ENCODE measurements at places on chromosomes 3 and 15.

GRCh38 chr15:82980981-82981380, 5.0 kb upstream of the RAMAC start:
- no peak for DNase-seq

GRCh38 chr3:61628636-61629035, 67.3 kb downstream of the PTPRG start:
- DNase-seq, result no peak

DNA sequence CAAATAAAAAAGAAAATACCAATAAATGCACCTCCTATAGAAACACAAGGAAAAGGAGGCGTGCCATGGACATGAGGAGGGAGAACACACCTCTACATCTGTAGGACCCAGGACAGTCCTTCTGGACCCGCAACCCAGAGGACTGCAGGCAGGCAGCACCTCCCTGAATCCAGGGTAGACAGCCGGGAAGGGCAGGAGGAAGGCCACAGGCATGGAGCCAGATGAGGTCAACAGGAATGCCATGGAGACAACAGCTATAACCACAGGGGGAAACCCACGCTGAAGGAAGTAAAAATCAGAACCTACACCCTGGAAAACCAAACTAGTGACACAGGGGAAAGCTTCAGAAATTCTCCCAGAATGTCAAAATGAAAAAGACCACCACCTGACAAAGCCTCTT, 248.8 kb upstream of the NSMCE3 start:
- DNase-seq, result no peak

- no peak for DNase-seq
These were observed 13.9 kb upstream of the ZBBX start for GRCh38 chr3:167394003-167394402.

DNA sequence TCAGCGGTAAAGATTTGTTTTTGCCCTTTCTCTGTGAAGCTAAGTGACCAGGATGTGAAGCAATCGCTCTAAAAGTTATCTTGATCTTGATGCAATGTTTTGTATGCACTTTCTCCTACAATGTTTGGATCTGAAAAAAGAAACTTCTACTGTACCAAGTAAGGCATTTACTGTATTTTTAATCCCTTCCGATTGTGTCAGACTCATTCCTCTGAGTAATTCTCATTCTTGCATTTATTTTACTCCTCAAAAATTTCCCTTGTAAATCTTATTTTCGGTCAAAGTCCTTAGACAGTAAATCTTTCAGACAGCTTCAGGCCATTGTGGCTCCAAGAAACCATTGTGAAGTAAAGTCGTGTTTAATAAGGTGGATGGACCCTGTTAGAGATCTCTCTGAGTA, 141.9 kb downstream of the TP63 start:
- DNase-seq, result no peak

- no peak for DNase-seq
These were observed 31.3 kb downstream of the CD200 start for GRCh38 chr3:112364291-112364690.

GRCh38 chr3:98449606-98450193, 13.3 kb upstream of the OR5K1 start:
- no peak for DNase-seq

DNA sequence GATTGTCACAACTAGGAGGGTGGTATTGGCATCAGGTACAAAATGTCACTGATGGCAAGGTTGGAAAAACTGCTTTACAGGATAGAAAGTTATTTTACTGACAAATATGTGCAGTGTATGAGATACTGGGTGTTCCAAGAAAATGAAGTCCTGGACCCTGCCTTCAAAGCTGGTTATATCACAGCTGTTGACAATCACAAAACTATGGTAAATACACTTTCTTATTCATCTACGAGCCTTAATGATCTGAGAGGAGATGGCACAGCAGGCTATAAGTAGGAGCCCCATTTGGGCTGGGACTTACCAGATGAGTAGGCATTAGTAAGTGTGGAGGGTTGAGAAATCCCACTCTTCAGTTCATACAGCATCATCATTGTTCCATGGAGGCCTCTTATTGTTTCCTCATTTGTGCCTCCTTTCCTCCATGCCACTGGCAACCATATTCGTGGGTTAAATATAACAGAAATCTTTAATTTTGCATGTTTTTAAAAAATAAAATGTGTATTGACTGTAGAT, 66.9 kb downstream of the CMTM8 start:
- DNase-seq, result no peak

DNA sequence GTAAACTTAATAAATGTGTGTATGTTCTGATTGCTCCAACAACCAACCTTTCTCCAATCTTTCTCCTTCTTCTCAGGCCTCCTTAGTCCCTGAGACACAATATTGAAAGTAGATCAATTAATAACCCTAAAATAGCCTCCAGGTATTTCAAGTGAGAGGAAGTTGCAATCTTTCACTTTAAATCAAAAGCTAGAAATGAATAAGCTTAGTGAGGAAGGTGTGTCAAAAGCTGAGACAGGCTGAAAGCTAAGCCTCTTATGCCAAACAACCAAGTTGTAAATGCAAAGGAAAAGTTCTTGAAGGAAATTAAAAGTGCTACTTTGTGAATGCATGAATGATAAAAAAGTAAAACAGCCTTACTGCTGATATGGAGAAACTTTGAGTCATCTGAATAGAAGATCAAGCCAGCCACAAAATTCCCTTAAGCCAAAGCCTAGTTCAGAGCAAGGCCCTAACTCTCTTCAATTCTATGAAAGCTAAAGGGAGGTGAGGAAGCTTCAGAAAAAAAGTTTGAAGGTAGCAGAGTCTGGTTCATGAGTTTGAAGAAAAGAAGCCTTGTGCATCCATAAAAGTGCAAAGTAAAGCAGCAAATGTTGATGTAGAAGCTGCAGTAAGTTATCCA, 38.6 kb downstream of the CCDC80 start:
- DNase-seq, result no peak

Measured in CD4-positive, alpha-beta T cell treated with Interleukin-6 at 100 ng/mL for 8 hours (primary cell).